ENCODE measurements at places on chromosomes 3 and 15.
A peak's percentile ranks its signal among the peaks of the same experiment; 100 is the strongest.

DNA sequence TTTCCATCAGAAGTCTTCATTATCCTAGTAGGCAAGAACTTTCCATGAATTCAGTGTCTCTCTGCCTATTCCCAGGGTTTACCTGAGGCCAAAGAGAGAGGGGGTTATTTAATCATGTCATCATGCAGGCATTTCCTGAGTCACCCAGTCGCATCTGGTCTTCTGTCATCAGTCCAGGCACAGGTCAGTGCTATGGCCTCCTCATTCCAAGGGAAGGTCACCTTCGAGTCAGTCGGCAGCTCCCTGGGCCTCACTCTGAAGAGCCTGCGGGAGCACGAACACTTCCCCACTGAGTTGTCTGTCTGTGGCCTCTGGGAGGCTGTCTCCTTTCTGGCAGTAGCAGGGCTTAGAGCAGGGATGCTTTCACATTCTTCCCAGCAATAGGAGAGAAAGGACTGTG lies 26.2 kb upstream of the LRTM1 start:
- no peak for DNase-seq

GRCh38 chr3:15794842-15795650 lies 2.7 kb downstream of the ANKRD28 start:
- no peak for DNase-seq

DNA sequence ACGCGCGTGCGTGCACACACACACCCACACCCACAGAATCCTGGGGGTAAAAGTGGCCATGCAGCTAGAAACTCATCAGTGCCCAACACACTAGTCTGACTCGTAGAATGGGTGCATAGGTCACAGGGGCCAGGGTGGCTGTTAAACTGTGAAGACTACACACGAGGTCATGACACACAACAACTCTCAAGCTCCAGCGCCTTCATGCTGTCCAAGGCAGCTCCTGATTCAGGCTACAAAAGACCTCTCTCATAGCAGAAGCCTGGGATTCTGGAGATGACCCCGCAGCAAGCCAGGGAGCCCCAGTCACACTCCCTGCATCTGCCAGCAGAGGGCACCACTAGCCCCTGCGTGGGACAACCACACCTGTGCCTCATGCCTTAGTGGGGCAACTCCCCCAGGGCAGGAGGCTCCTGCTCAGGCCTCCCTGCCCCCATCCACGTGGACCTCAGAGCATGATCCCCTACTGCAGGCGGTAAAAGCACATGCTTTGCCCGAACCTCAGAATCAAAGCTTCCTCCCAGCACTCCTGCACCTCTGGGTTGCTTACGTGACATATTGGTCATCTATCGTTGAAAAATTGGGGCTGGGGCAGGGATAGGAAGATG lies 93.1 kb downstream of the LRIG1 start:
- DNase-seq, result peak; percentile 74

GRCh38 chr3:4247391-4247790 lies 55.8 kb upstream of the SETMAR start:
- DNase-seq, result no peak

GRCh38 chr3:48664313-48664644 lies 1.6 kb upstream of the CELSR3 start:
- DNase-seq, result no peak

- no peak for DNase-seq
Observed at GRCh38 chr3:123638936-123639689, 54.3 kb upstream of the HACD2 start.

DNA sequence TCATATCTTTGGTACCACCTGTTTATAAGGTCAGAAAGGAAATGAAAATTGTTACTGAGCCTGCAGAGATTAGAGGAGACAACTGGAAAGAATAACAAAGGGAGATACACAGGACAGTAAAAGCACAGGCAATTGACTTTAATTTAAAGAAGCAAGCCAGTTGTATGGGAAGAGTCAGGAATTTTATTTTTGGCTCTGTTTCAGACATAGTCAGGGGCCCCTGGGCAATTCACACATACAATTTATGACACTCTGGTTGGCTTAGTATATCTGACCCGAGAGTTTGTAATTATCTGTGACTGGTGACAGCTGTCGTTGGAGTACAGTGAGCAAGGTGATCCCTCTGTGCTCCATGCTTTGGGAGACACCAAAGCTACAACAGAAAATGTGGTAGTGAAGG lies 591.9 kb upstream of the NECTIN3 start:
- no peak for DNase-seq

DNA sequence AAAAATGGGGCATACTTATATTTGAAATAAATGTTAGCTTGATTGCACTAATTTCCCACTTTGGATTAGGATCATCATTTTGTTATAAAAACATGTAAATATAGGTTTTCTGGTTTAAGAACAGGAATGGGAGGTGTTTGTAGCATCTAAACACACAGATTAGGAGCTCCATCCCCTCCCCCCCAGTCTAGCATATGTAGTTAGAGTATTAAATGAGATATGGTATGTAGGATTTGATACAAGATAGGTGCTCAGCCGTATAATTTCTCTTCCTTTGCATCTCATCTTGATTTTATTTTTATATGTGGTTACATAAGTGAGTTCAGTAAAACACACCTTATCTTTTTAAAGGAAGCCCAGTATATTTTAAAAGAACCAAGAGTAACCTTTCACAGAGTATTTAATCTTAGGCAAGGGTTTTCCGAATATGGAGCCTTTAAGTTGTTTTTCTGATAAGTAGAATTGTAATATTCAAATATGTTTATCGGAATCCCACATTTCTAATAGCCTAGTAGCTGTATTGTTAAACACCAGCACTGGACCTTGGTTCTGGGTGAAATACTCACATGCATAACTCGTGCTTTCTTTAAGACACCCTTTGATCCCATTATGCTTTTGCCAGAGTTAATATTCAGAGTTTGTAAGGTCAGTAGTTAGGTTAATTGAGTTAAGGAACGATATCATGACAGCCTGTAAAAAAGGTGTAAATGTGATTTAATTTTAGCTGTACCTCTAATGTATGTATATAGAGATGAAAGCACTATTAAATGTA lies 2.3 kb downstream of the SLC25A36 start:
- no peak for DNase-seq

DNA sequence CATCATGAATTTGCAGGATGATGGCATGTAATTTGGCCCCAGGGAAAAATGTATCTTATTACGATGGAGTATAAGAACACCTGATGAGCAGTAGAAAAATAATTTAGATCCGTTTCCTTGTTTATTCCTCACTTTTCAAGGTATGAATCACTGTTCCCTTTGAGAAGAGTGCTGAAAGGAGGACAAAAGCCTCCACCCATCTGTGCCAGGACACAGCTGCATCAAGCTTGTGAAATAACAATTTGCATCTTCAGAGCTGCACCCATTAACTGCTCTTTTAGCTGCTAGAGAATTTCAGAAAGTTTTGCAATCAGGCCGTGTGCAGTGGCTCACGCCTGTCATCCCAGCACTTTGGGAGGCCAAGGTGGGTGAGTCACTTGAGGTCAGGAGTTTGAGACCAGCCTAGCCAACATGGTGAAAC lies 9.6 kb downstream of the CLDND1 start:
- no peak for DNase-seq

GRCh38 chr3:31486865-31487533 lies 45.7 kb upstream of the STT3B start:
- no peak for DNase-seq

DNA sequence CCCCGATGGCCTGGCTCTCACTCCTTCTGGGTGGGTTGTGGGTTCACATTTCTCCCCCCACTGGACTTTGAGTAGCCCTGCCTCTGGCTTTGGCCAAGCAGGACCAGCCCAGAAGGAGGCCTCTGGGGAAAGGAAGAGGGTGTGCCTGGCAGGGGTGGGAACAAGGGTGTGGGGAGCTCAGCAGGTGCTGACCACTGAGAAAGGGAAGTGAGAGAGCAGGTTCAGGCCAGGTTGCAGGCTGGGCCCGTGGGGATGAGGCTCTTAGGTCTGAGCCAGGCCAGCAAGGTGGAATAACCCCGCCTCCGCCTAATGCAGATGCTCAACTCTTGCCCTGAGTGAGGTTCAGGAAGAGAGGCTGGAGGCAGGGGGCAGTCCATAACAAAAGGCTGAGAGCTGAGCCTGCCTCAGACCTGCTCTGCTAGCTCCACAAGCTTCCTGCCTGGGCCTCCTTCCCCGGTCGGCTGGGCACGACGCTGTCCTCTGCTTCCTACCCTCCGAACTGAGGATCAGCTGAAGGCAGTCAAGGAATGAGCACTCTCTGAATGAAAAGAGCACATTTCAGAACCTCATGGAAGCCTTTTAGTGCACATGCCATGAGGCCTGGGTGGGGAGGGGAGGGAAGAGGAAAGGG lies 82.7 kb downstream of the TLE3 start:
- no peak for DNase-seq

DNA sequence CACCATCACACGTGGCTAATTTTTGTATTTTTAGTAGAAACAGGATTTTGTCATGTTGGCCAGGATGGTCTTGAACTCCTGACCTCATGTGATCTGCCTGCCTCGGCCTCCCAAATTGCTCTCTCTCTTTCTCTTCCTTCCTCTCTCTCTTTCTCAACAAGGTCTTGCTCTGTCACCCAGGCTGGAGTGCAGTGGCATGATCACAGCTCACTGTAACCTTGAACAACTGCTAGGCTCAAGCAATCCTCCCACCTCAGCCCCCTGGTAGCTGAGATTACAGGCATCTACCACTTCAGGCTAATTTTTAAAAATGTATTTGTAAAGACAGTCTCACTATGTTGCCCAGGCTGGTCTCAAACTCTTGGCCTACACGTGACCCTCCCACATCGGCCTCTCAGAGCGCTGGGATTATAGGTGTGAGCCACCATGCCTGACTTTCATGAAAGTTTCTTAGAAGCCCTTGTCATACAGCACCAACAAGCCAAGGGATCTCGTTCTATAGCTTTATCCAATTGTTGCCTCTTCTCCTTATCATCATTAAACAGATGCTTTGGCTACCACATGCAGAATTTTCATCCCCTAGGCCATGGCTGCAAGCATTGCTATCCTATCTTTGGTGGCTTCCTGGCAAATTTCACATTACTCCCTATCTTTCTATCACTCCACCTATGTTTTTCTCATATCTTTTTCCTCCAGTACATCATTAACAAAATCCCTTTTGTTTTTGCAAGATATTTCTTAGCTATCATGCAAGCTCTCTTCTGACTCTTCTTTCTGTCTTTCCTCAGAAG lies 5.7 kb downstream of the CCDC32 start:
- no peak for DNase-seq

GRCh38 chr15:69861331-69862171 lies 236.2 kb downstream of the TLE3 start:
- no peak for DNase-seq
